ENCODE measurements at places on chromosomes 16 and 17.
A peak's percentile ranks its signal among the peaks of the same experiment; 100 is the strongest.

DNA sequence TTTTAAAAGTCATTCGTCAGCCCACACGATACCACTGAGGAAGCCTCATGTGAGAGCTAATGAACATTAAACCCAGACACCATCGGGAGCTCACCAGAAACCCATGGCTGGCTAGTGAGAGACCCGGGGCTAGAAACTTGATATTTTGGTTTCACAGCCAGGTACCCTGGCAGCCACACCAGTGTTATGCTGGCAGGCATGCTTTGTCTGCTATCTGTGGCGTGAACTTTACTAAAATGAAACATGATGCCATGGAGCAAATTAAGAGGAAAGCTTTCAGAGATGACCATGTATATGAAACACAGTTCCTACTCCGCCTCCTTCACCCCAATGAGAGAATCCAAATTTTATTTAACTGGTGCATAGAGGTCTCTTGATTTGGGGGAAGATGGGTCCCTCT, 291.2 kb downstream of the IRX3 start:
- DNase-seq: no peak

GRCh38 chr16:89917773-89918452, 749 bp upstream of the MC1R start:
- DNase-seq: peak; percentile 67

- no peak for DNase-seq
Measured at GRCh38 chr16:27427538-27427937, 25.6 kb downstream of the IL21R start.

DNA sequence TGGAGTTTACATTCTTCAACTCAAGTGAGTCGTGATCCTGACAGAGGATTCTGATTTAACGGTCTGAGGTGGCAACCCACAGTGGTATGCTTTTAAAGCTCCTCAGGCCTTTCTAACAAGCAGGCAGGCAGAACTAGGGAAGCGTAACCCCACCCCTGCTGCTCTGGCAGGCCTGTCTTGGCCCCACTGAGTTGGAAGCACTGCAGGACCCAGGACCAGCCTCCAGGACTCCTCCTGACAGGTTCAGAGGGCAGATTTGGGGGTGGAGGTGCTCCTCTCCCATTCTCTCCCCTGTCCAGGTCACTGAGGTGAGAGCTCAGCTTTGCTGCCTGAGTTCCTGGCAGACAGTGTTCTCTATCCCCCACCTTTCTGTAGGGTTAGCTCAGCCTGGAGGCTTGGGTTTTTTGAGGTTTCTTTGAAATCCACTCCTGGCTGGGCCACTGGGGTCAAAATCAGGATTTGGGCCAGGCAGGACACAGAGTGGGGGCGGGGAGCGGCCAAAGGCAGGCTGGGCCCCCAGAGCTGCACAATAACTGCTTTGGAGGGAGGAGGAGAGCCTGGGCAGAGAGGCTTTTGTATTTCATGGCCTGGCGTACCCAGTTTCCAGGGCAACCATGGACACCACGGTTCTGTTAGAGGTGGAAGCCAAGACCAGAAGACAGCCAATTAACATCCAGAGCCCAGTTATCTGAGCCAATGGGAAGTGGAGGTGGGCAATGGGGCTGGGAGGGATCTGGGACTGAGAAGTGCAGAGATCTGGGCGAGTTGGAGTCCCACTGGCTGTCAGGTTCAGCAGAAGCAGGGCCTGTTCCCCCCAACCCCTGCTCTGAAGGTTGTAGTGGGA, 9.5 kb downstream of the MRPL27 start:
- no peak for DNase-seq

- no peak for DNase-seq
Measured at GRCh38 chr16:52928955-52929354, 123.7 kb downstream of the CHD9NB start.

GRCh38 chr16:17416461-17417311, 54.1 kb downstream of the XYLT1 start:
- DNase-seq: peak; percentile 88

DNA sequence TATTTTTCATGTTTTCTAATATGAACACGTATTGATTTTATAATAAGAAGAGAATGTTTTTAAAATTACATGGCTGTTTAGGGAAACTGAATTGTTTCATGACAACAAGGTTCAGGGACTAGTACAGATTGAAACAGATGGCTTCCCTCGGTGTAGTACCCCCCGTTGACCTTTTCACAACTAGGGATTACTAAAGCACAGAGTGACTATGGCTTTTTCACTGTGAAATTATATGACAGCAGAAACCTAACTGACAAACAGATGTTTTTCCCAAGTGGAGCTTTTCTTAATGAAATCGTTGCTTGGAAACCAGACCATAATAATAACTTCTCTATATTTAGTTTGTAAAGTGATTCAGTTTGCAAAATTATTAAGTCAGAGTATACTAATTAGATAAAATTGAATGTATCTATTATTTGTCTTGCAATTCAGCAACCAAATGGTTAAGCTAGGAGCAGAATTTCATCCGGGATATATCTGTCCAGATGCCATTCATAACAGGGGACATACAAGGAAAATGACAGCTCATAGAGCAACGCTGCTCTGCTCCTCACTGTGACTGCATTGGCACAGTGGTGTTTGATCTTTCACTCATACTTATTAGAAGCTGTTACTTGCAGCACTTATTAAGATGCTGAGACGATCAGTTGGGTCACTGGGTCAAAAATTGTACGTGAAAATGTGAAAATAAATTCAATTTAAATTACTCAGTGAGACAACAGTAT, 111.7 kb downstream of the TANGO6 start:
- peak; percentile 3 for DNase-seq

- no peak for DNase-seq
Measured at GRCh38 chr16:12719972-12720371, 83.7 kb downstream of the CPPED1 start.

- DNase-seq: no peak
Measured at GRCh38 chr16:12965274-12965804, 63.9 kb downstream of the SHISA9 start.

GRCh38 chr16:24286741-24287405, 30.7 kb downstream of the CACNG3 start:
- no peak for DNase-seq

- no peak for DNase-seq
Measured at GRCh38 chr17:72411124-72411563, 290.3 kb downstream of the SOX9 start.

DNA sequence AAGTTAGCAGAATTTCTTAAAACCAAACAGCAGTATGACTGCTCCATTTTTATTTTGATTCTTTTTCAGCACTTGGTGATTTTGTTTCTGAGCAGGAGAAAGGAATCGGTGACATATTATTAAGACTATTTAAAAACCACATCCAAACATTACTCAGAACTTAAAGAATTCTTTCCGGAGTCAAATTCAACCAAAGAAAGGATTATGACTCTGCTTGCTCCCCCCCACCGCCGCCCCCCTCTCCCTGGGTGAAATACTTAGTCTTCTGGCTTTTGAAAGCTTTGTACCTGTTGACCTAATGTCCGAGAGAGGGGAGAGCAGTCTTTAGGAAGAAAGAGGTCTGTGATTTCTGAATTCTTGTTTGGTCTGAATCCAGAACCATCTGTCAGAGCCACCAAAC, 17.9 kb upstream of the COL1A1 start:
- no peak for DNase-seq

- no peak for DNase-seq
Measured at GRCh38 chr17:32780721-32781120, 96.2 kb downstream of the MYO1D start.
